COR-L47 (cell line): ENCODE measurements at places on chromosomes 2 and 18.
A peak's percentile ranks its signal among the peaks of the same experiment; 100 is the strongest.

GRCh38 chr2:106053116-106053515, 141.0 kb downstream of the UXS1 start:
- no peak for DNase-seq

- DNase-seq = no peak
These were observed 206.4 kb downstream of the NBAS start for GRCh38 chr2:15354596-15355366.

DNA sequence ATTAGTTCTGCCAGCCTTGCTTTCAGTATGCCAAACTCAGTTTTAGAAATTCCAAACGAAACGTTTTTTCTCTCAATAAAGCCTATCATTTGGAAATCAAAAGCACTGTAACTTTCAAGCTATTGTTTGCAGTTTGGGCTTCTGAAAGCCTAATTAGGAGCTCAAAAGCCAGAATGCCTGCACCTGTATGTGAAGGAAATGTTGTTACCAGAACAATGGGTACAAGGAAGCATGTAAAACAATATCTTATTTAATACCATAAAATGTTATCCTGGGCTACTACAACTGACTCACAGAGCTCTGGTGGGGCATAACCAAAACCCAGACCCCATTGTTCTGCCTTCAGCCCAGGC, 12.6 kb upstream of the GULP1 start:
- DNase-seq = no peak

DNA sequence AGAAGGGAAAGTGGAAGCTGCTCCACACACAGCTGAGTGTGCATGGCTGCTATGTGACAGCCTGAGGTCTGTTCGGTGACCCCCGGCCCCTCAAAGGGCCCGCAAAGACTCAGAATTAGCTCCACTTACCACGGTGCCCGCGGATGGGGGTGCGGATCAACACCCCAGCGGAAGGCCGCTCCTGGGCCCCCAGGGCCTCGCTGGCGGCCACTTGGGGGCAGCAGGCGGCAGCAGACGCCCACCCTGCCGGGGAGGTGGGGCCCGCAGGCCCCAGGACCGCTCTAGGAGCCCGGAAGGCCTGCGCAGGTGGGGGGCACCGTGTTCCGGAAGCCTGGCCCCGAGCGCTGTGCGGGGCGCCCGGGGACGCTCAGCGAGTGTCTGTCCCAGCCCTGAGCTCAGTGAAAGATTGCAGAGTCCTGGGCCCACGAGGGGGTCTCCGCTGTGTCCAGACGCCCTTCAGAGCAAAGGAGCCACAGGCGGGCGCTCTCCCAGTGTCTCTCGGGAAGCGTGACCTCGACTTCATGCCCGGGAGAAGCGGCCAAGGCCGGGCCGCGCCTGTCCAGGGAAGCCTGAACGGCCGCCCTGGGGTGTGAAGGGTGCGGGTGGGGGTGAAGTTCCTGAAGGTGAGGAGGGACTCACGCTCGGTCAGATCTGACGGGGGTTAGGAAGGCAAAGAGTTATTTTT, 118.7 kb downstream of the VAPA start:
- DNase-seq = no peak

GRCh38 chr18:48345596-48345995, 63.6 kb downstream of the ZBTB7C start:
- DNase-seq = peak; percentile 41

DNA sequence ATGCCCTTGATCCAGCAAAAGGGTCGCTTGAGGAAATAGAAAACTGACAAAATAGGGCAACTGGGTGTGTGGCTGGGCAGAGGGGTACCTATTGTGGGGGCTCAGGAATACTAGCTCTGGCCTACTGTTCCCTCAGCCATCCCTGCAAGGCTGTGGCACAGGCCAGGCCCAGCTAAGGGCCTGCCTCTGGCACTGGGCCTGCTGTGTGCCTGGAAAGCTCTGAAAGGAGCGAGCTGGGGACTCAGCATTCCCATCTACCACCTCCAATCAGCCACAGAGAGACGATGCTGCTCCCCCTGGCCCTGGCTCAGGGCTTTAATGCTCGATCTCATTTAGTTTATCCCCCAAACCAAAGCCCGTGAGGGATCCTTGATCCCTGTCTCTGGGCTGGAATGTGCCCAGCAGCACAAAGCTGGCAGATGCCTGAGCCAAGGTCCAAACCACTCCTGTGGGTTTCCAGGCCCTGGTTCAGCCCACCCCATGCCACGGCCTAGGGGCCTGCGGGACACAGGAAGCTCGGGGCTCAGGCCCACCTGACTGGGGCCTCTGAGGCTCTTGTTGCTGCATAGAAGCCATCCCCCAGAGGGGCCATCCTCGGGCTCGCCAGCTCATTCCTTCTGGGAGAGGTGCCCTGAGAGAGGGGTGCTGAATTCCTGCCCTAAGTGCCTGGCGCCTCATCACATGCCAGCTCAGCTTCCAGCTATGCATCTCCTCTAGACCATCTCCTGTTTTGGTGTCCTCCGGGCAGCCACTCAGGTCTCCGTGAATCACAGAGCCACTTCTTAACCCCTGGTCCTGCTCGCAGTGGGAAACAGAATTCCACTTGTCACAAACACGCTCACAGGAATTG, 43.0 kb upstream of the KCNF1 start:
- no peak for DNase-seq

GRCh38 chr18:34048423-34048822, 176.3 kb downstream of the NOL4 start:
- DNase-seq = peak; percentile 76

DNA sequence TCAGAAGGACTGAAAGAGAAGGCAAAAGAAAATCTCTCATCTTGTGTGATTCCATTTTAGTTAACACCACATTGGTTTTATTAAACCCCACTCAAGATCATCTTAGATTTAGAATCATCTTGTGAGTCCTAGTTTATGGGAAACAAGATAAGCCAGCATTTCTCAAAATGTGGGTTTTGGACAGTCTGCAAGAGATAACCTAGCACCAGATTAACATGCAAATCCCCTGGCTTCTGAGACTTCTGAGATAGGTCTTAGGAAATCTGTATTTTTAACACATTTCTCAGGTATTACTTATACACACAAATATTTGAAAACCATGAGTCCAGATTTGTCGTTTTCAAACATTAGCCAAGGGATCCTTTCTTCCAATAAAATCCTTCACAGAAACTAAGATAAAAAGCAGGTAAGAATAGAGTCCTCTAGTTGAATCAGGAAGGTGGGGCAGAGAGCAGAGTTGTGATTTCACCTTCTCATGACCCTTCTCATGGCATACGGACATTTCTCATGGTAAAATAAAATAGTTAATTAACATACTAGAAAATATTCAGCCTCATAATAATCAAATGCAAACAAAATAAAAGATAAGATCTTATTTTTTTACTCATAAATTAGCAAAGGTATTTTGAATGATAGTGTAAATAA, 287.2 kb upstream of the FN1 start:
- DNase-seq = no peak

DNA sequence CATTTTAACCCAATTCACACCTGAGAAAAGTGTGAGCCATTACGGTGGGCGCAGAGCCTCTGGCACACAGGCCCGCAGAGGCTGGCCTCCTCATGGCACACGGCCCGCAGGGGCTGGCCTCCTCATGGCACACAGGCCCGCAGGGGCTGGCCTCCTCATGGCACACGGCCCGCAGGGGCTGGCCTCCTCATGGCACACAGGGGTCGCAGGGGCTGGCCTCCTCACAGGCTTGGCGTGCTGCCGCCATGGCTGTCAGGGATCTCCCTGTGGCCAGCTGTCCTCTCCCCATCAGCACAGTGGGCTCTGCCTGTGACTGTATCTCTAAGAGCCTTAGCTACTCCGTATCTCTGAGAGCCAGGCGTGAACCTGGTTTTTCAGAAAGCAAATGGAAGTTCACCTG, 24.6 kb downstream of the ANO7 start:
- DNase-seq = no peak

DNA sequence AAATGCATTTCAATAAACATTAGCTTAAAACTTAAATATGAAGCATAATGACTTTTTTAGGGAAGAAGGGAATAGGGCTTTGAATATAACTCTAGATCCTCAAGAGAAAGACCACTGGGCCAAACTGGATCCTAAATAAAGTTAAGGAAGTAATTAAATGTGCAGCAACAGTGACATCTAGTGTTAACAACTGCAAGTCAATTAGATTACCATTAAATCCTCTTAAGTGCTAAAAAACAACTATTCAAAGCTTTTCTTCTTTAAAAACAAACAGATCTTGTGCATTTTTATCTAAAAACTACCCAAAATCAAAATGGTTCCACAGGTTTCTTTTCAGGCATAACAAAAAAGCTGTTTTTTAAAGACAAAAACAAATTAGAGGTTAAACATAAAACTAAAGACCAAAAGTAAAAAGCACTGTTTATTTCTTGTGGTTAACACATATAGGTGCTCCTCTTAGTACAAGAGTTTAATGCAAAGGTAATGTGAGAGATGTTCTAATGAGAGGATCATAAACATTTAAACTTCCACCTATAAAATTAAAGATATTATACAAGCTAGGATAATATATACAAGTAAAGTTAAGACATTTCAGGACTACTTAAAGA, 111.4 kb downstream of the THADA start:
- peak; percentile 68 for DNase-seq

- no peak for DNase-seq
These were observed 41.6 kb downstream of the FN1 start for GRCh38 chr2:215394102-215394805.

GRCh38 chr18:59610546-59611140, 86.6 kb downstream of the CCBE1 start:
- DNase-seq = no peak

- no peak for DNase-seq
These were observed 179.9 kb upstream of the NETO1 start for GRCh38 chr18:73047688-73048087.

DNA sequence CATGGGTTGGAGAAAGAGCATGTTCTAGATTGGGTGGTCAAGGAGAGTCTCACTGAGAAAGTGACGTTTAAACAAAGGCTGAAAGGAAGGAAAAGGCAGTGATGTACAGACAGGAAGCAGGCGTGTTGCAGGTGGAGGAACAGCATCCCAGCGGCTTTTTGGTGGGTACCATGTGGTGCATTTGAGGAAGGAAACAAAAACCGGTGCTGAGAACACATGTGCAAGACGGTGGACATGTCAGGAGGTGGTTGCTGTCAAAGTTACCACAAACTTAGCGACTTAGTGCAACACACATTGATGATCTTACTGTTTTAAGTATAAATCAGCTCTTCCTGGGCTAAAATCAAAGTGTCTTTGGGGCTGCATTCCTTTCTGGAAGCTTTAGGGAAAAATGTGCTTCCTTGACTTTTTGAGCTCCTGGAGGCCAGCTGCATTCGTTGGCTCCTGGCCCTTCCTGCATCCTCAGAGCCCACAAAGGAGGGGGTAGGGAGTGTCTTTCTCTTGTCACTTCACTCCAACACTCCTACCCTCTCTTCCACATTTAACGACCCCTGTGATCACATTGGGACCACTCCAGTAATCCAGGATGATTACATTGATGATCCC, 380.6 kb downstream of the FBXO15 start:
- DNase-seq = no peak

GRCh38 chr18:53534695-53535094, 689.8 kb downstream of the MBD2 start:
- DNase-seq = no peak

- DNase-seq = no peak
These were observed 2.3 kb downstream of the ZFP36L2 start for GRCh38 chr2:43224131-43224570.

DNA sequence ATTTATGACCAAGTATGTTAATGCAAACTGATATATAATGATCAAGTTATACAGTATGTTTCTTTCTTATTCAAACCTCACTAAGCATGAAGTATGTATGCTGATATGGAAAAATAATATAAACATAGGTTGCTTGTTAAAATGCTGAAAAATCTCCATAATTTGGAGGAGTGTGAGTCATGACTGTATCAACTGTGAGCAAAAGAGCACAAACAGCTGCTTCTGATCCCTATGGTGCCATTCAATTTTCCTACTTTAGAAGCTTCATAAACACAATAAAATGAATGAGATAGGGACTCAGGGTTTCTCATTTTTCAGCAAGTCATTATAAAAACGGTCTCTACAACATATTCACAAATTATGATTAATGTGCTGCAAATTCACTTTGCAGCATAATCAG, 129.9 kb upstream of the TFPI start:
- no peak for DNase-seq

- DNase-seq = no peak
These were observed 338.0 kb downstream of the BCL11A start for GRCh38 chr2:60215386-60215901.

DNA sequence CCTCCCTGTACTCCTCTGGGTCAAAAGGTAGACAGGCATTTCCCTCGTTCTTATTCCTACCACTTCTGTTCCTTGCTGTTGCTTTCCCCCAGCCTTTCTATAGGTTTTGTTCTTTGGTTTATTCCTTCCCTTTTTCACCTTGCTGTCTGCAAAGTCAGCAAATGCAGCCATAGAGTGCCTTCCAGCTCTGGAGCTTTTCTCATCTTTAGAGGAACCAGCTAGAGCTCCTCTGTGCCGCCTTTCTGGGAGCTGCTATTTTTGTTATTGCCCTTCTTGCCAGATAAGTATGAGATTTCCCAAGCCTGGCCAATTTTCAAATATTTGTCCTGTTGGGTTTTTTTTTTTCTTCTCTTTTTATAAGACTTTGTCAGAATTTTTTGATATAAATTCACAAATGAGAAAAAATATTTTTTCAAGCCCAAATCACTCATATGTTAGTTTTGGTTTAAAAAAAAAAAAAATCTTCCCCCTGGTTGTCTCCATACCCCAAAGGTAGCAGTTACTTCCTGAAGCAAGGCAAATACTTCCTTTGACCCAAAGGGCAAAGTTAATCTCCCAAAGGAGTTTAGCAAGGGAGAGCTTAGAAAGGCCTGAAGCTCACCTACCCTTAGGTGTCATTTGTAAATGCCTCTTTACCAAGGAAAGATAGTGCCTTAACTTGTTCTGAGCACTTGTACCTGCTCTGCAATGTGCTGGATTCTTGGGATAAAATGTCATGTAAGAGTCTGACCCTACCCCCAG, 5.1 kb upstream of the TTC27 start:
- no peak for DNase-seq

DNA sequence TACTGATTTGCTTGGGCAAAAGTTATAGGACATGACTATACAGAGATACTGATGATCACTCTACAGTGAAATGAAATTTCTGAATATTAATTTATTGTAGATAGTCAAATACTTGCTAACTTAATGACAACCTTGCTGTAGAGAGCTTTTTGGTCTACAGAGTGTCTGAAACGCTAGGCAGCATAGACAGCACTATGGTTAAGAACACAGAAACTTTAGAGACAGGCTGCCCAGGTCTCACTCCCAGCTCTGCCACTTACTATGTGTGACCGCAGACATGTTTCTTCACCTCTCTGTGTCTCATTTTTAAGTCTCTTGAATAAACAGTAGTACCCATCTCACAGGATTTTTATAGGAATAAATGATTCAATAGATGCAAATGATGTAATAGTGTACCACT, 247.0 kb downstream of the TCF4 start:
- no peak for DNase-seq

- DNase-seq = no peak
These were observed 116.4 kb downstream of the PLB1 start for GRCh38 chr2:28612131-28612812.
